ENCODE measurements at places on chromosomes 6 and 20.

DNA sequence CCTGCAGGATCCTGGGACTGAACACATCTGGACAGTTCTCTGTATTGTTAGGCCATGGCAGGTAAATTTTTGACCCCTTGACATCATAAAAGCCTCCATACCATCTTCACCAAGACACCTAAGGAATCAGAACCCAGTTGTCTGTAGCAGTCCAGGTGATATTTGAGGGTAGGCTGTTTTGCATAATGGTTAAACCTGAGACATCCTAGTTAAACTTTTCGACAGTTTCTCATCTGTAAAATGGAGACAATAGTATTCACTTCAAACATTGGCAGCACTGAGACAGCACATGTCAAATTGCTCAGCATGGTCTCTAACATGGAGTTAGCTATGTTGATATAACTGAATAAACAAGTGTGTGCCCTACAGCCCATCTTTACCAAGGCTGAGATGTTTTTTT is 24.8 kb downstream of the C6orf62 start:
- no peak for DNase-seq

DNA sequence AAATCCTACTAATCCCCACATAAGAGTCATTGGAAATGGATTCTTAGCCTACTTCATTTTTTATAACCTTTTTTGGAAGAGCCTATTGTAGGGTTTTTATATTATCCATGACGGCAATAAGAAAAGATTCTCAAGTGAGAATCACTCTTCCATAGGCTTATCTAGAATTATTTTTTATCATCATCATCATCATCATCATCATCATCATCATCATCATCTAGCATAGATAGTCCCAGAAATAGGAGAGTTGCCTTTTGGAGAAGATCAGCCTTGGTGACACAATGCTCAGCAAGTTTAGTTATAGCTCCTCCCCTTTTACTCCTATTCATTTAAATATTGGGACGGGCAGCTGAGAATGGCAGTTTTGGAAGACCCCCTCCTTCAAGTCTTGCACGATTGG is 359.1 kb upstream of the SLC35B3 start:
- no peak for DNase-seq

DNA sequence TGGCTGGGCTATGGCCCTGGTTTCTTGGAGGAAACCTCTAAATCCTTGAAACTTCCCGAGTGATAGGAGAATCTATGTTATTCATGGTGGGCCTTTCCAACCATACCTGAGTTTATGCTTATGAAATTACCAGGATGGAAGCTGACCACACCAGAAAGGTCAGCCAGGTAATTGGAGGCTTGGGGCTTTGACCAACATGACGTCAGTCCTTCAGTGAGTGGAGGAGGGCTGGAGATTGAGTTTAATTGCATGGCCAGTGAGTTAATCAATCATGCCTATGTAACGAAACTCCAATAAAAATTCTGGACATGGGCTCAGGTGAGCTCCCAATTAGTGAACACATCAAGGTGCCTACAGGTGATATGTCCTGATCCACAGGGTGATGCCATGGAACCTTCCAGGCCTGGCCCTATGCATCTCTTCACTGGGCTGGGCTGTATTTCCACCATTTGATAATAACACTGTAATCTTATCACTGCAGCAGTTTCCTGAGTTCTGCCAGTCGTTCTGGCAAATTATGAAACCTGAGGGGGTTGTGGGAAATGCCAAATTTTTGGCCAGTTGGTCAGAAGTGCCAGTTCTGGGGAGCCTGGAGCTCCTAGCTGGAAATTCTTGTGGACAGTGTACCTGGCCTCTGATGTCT is 106.5 kb downstream of the CDH26 start:
- no peak for DNase-seq

GRCh38 chr6:31898383-31899011 is 999 bp upstream of the EHMT2 start:
- no peak for DNase-seq

DNA sequence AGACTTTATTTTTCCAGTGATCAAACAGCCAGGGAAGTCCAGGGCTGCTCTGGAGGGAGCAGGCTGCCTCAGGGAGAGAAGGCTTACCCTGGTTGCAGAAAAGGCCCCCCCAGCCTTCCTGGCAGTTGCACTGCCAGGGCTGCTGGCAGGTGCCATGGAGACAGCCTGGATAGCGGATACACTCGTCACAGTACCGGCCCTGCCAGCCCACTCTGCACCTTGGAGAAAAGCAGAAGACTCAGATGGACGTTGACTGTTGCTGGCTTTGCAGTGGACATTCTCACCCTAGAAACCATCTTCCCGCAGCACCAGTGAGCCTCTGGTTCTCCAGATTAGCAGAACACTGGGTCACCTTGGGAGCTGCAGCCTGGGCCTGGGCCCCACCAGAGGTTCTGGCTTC is 5.4 kb downstream of the DLL1 start:
- DNase-seq: no peak

GRCh38 chr6:69349771-69350170 is 447.0 kb downstream of the LMBRD1 start:
- DNase-seq: no peak

GRCh38 chr6:150685860-150686259 is 86.2 kb downstream of the PLEKHG1 start:
- DNase-seq: peak; percentile 45

GRCh38 chr20:328975-329695 is 3.8 kb downstream of the SOX12 start:
- DNase-seq: no peak

DNA sequence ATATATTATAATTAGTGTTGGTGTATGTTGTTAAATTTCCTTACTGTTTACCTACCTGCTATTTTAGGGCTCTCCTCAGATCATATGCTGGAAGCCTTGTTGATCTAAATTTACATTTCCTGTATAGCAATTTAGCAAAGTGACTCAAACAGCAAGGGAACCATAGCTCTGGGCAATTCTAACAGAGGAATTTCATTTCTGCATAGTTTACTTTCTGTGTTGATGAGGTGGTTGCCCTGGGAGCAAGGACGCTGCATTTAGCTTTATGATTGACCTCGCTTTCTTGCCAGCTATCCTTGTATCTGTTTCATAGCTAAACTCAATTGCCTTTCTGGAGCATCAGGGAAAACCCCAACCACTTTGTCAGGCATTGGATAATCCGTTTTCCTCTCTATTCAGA is 810.8 kb downstream of the GRIK2 start:
- no peak for DNase-seq

DNA sequence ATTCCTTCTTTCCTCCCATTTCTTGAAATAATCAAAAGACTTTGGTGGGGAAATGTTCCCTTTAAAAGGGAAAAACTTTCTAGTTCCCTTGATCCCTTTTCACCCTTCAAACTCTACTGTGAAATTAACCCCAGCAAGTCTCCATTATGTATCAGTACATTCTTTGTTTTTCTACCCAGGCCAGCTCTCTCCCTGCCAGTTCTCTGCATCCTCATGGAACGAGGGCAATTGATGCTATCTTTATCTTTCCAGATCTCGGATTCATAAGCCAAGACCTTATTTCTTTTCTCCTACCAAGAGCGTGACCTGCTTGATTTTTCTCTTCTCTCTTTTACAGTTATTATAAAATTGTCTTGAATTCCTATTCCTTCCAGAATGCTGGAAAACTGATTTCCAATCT is 75.8 kb downstream of the ADGRB3 start:
- DNase-seq: no peak

GRCh38 chr20:5996765-5997164 is 46.3 kb downstream of the MCM8 start:
- no peak for DNase-seq

GRCh38 chr6:128074567-128074966 is 173.7 kb upstream of the THEMIS start:
- DNase-seq: no peak

DNA sequence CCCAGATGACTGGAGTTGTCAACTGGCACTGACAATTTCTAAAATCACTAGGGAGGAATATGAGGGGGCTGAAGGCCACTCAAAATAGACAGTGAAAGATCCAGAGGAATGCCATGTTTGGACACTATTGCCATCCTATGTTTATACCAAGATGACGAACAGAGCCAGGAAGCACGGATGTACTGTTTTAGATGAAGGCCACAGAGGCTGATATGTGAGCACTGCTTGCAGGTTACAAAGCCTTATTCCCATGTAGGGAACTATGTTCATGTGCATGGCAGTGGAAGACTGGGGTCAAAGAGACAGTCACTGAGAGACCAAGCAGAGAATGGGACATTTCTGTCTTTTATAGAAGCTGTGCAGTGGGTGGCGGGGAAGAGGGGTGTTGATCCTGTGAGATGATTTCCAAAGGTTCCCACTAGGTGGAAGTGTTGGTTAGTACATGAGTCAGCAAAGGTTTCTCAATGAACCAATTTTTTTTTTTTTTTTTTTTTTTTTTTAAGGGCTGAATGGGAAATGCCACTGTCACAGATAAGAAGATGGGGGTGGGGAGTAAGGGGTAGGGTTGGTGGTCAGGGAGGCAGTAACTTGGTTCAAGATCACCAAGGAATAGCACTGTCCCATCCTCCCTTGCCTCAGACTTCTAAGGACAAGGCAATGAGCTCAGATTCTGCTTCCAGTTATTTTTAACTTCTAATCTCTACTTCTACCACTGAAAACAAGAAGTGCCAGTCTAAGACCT is 46.7 kb upstream of the MOCS1 start:
- peak; percentile 23 for DNase-seq

GRCh38 chr6:16949716-16950115 is 152.1 kb upstream of the STMND1 start:
- no peak for DNase-seq

DNA sequence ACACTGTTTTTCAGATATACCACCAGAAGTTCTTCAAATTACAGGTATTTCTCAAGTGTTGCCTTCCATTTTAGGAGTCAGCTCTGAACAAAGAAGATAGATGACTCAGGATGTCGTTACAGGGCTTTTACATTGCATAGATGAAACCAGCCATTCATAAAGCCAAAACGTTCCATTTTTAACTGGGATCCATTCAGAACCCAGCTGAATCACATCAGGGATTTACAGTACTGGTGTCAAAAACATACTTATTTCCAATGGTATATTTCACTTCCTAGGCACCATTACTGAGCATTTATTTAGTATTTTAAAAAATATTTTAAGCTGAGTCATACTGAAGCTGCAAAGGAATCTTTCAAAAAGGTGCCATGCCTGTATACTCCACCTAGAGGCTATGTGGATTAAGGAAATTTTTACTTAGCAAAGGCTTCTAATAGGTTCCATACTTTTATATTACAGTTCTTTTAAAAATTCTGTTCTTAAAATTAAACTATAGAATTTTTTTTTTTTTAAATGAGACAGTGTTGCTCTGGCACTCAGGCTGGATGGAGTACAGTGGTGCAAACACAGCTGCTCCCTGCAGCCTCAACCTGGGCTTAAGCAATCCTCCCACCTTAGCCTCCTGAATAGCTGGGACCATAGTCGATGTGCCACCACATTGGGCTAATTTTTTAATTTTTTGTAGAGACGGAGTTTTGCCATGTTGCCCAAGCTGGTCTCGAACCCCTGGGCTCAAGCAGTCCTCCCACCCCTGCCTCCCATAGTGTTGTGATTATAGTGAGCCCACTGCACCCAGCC is 2.6 kb downstream of the ASF1A start:
- DNase-seq: peak; percentile 41

All from inflammatory macrophage (primary cell).